ENCODE measurements at places on chromosomes 2 and 18.

GRCh38 chr18:56246916-56247315 is 391.5 kb downstream of the TXNL1 start:
- DNase-seq, result no peak

DNA sequence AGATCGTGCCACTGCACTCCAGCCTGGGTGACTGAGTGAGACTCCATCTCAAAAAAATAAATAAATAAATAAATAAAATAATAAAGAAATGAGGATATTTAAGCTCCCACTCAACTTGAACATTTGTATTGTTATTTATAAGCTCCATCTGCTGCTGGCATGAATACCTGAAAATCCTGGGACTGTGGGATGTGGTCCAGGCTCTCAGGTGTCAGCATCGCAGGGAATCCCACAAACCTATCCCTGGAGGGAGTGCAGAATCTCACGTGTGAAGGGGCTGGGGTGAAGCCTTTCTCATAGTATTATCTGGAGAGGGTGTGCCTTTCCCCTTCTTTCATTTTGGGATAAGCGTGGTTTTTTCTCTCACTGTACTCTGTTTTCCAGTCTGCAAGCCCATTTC is 47.4 kb upstream of the POLE4 start:
- DNase-seq, result no peak

- no peak for DNase-seq
These were observed 15.4 kb upstream of the ACYP2 start for GRCh38 chr2:54099829-54100585.

- DNase-seq, result no peak
These were observed 2.1 kb downstream of the HADHB start for GRCh38 chr2:26246818-26247217.

GRCh38 chr2:237643066-237643465 is 15.7 kb downstream of the LRRFIP1 start:
- no peak for DNase-seq

DNA sequence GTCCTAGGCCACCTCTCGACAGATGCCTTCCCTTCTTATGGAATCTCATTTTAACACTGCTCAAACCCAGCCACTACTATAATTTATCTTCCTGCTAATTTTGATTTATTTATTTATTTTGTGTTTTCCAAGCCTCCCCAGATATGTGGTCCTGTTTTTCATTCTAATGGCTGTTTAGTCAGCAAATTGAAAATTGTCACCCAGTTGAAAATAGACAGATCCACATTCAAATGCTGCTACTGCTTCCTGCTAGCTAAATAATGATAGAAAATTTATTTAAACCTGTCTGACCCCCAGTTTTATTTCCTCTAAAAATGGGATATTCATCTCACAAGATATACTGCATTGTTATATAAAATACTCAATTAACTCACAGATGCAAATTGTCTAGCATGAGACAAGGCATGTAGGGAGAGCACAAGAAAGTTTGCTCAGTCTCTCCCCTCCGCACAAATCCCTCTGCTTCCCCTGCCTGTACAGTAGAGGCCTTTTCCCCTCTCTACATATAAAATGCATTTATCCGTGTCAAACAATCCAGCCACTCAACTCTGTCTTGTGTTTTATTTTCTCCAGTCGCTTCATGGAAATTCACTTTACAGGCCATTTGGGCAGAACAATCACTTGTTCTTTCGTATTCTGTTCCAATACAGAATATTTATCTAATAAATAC is 389.9 kb downstream of the SOX11 start:
- no peak for DNase-seq

- DNase-seq, result peak; percentile 54
These were observed 2.2 kb downstream of the ST3GAL5 start for GRCh38 chr2:85886590-85886989.

- DNase-seq, result no peak
These were observed 17.7 kb downstream of the ST6GAL2 start for GRCh38 chr2:106868275-106868674.

- DNase-seq, result no peak
These were observed 58.0 kb downstream of the FARP2 start for GRCh38 chr2:241413929-241414580.

DNA sequence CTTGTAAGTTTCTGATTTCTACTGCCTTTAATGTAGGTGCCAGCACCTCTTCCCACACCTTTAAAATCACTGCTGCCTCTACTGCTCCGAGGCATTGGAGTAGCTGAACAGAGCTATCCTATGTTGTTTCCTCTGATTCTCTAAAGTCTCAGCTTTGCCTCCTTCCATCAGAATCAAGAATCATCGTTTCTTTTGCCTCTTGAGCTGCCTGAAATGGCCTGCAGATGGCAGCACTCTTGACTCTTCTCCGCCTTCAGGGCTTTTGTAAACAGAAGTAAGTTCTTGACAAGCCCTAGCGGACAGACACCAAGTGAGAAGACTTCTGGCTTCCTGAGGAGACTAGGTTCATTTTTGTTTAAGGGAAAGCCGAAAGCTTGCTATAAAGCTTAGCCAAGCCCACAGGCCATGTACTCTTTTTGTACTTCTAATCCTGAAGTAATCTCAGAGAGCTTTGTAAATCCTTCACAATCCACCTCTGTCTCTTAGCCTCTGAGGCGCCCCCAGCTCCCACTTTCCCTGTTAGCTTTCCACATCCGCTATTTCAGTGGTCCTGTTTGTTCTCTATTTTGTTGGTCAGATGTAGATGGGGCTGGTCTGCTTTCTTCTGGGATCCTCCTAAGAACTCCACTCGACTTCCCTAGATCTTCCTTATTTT is 48.4 kb downstream of the GTF3C3 start:
- peak; percentile 64 for DNase-seq

DNA sequence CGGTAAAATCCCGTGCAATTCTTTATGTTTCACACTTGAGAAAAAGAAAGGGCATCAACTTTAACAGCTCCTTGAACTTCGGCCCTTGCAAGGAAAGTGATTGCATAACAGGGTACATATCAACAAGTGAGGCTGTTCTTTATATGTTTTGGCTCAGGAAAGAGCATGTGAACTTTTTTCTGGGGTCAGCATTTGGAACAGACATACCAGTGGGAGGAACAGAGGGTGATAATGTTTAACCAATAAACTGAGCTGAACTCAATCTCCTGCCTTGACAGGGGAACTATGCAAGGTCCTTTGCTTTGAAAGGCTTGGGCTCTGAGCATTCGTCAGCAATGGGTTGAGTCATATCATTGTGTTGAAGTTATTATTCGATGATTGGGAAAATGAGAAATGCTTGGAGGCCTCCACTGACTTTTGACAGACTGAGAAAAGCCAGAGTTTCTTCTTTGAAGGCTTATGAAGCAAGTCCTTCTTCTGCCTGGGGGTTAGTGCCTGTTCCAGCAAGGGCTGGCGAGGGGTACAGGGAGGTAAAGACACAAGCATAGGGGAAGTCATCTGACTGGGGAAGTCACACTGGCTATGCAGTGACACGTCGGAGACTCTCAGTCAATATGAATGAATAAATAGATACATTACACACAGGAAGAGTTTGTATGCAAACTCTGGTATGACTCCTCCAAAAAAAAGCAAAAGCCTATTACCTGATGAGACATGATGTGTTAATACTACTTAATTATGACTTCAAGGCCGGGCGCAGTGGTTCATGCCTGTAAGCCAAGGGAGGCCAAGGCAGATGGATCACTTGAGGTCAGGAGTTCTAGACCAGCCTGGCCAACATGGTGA is 57.2 kb downstream of the CYB5A start:
- no peak for DNase-seq

- DNase-seq, result no peak
These were observed 18.2 kb downstream of the PMS1 start for GRCh38 chr2:189802396-189802912.

GRCh38 chr18:73151086-73151485 is 283.3 kb upstream of the NETO1 start:
- DNase-seq, result no peak

GRCh38 chr2:148987286-148987685 is 51.2 kb upstream of the LYPD6B start:
- no peak for DNase-seq

DNA sequence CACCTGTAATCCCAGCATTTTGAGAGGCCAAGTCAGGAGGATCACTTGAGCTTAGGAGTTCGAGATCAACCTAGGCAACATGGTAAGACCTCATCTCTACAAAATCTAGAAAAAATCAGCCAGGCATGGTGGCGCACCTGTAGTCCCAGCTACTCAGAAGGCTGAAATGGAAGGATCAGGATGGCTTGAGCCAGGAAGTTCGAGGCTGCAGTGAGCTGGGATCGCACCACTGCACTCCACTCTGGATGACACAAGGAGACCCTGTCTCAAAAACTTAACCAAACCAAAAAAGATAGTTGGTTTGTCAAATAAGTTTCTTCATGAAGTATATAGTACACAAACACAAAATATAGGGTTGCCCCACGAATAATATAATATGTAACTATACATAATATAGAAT is 197.6 kb downstream of the DPP4 start:
- no peak for DNase-seq

- no peak for DNase-seq
These were observed 243.8 kb downstream of the ERBB4 start for GRCh38 chr2:212294816-212295215.

- DNase-seq, result no peak
These were observed 57.6 kb upstream of the IL1RL1 start for GRCh38 chr2:102253753-102254150.

GRCh38 chr18:32405588-32405987 is 65.1 kb downstream of the GAREM1 start:
- DNase-seq, result no peak

DNA sequence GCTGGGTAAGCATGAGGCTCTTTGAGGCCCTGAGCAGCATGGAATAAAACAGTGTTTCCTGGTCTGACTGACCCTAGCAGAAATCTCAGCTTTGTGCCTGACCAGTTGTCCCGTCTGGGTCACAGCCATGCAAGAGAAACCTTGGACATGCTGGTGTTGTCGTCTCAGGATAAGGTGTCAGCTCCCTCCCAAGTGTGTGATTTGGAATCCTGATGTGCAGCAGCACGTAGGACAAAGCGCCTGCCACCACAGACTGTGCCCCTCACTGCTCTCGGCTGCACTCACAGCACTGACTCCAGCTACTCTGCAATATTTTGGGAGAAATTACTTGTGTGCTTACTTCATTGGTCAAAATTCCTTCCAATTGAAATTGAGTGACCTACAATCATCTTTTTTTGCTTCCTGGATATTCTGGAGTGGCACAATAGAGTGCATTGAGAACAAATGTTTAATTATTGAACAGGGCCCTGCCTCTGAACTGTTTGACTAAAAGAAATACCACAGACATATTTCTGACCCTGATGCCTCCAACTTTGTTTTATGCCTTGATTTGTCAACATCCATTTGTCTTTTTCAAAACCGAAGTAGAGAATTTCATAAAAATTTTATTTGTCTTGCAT is 352.4 kb downstream of the SOCS6 start:
- DNase-seq, result no peak

DNA sequence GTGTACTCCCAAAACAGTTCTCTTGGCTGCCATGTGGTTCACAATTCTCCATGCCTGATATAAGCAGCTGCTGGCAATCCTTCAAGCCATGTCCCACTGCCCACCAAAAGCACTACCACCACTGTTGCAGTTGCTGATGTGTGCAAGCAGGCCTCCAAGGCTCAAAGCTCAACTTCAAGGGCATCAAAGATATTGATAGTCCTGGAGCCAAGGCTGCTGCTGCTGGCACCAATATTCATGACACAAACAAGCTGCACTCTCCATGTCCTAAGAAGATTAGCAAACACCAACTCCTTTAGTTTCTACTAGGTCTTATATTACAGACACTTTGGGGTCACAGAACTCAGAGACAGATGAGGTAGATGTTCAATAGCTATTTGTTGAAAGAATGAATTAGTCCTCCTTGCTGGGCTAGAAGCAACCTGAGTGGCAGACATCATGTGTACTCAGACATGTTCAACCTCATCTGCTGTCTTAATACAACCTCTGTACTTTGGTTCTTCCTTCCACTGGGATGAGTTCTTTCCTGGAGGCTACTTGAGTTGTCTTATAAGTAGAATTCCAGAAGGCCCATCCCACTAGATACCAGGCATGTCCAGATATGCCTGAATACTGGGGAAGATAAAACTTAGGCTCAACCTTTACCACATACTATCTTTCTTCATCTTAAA is 104.5 kb upstream of the UGP2 start:
- no peak for DNase-seq

GRCh38 chr2:98935777-98936352 is at the start of gene CRACDL:
CRACDL (minus strand) TSS chr2:98936225; CDS start chr2:98846800, 89,425 bp downstream.
- DNase-seq, result no peak

DNA sequence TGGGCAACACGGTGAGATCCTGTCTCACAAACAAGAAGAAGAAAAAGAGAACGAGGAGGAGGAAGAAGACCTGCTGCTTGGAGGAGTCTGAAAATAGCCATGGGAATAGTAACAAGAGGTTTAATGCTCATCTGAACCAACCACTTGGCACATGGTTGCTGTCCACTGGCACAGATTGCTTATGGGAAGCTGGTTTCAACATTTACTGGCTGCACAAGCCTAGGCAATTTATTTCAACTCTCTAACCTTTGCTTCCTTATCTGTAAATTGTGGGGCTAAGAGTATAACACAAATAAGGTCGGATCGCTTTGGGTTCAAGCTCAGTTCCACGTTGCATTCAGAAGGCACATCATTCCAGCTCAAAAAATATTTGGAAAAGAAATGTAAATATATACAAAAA is 14.2 kb upstream of the RHOB start:
- DNase-seq, result no peak

- DNase-seq, result no peak
These were observed 1.2 kb downstream of the KDSR start for GRCh38 chr18:63365876-63366212.

GRCh38 chr18:43656547-43656946 is 379.3 kb upstream of the SYT4 start:
- DNase-seq, result no peak
